ENCODE measurements at places on chromosomes 16 and 17.

- DNase-seq: no peak
Observed at GRCh38 chr17:81578561-81579225, 26.5 kb upstream of the FAAP100 start.

DNA sequence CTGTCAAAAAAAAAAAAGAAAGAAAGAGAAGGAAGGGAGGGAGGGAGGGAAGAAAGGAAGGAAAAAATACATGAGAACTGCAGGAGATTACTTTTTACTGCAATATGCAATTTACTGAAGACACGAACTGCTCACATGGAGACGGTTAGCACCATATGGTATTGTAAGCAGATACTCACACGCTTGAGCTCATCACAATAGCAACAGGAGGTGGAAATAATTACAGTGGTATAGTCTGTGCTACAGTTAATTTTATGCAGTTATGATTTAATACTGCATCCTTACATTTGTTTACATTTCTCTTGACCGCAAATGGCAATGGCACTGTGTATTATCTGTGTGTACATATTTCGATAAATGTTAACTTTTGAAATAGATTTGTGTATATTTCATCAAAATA lies 21.4 kb upstream of the SLC46A1 start:
- no peak for DNase-seq

DNA sequence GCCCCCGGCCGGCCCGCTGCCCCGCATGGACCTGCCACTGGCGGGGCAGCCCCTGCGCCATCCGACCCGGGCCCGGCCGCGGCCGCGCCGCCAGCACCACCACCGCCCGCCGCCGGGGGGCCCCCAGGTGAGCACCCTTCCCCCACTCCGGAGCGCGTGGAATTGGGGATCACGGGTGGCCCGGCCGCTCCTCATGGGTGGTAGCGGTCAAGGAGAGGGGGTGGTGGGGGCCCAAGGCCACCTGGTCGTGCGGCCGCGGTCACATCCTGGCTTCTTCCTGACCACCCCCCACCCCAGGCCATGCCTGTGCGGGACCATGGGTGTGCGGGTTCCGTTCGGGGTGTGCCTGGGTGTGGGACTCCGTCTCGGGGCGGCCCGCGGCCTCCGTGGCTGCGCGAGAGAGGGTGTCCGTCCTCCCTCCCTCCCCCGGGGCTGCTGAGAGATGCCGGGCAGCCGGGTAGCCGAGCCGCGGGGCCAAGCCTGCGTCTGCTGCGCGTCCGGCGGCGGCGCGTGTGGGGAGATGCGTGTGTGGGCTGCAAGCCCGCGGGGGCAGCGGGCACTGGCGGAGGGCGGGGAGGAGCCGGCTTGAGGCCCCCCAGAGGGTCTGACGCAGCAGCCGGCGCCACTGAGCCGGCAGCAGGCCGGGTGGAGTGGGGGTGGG lies 6.8 kb downstream of the ACD start:
- DNase-seq: no peak

GRCh38 chr16:67868290-67868689 lies 4.6 kb upstream of the EDC4 start:
- no peak for DNase-seq

- no peak for DNase-seq
Observed at GRCh38 chr17:41793784-41794539, 7.5 kb upstream of the JUP start.

DNA sequence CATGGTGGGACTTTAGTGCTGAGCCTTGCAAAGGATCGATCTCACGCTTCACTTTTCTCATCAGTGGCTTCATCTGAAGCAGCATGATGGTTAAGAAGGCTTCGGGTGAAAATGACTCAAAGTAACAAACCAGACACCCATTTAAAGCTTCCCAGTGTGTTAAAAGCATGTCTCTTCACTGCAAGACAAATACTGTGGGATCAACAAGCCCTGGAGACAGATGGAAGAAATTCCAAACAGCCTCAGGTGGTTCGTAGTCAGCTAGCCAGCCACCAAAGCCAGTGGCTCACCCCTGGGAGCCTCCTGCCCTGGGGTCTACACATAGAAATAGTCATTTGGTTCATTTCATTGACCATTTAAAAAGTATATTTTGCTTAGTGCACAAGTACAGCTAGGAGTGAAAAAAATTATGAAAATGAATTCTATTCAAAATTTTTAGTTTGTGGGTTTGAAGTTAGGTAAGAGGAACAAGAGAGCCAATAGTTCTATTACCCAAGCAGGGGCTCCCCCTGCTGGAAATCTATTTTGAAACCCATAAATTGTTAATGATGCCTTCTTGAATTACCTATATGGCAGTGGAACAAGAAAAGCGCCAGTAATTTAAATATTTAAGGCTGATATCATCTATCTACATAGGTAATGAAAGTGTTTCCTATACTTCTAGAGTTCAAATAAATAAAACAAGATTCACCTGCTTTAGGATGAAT lies 51.6 kb downstream of the PMP22 start:
- no peak for DNase-seq

DNA sequence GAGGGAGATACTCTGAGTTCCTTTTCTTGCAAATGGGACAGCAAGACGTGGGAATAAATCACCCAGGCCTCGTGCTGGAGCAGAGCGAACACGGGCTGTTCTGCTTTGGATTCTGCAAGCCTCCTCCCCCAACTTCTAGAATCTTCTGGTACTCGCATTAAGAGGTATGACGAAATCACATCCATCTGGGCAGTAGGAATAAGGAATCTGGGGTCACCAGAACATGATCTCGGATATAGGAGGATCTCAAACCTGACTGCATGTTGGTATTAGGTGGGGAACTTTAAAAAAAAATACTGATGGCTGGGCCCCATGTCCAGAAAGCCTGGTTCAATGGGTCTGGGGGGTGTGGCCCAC lies 49.8 kb upstream of the USP7 start:
- DNase-seq: no peak

- no peak for DNase-seq
Observed at GRCh38 chr17:27597783-27598320, 33.1 kb upstream of the LGALS9 start.

GRCh38 chr17:11944587-11944986 lies 52.7 kb downstream of the ZNF18 start:
- DNase-seq: no peak

DNA sequence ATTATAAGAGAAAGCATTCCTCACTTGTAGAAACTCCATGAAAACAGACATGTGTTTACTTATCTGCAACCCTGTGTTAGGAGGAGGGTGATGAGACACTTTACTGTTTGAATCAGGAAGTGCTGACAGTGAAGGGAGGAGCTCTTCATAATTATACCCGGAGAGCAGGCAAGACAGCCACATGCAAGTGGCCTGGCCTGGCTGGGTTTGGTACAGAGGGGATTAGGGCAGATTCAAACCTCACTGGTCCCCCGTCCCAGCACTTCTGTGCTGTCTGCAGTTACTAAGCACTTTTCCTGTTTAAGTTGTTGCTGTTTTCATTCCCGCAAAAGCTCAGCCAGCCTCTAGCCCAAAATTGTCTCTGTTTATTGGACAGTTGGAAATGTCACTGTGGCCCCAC lies 78.5 kb downstream of the WWOX start:
- DNase-seq: no peak

DNA sequence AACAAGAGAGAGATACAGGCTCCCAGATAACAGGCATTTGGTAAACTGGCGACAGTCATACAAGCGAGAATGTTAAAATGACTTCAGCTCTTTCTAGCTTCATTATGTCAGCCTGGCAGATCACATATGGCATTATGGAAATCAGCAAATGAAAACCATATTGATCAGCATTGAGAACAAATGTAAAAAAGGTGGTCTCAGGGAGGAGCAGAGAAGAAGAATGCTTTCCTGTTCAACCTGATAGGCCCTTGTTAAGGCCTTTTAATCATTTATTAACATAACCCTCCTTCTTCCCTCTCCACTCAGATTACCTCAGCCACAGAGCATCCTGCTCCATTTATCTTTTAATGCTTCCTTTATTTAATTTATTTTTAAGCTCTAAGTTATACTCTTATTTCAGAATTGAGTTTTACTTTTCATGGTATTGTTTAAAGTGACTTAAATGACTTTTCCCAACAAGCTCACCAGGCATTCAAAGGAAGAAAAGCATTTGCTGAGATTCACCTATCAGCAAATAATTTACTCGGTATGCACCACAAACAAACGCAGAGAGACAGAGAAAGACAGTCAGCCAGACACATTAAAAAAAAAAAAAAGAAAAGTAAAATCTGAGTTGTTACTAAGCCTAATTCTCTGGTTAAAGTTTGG lies 243.9 kb upstream of the TBX2 start:
- no peak for DNase-seq

- DNase-seq: no peak
Observed at GRCh38 chr17:78329263-78330059, 30.4 kb downstream of the SOCS3 start.

DNA sequence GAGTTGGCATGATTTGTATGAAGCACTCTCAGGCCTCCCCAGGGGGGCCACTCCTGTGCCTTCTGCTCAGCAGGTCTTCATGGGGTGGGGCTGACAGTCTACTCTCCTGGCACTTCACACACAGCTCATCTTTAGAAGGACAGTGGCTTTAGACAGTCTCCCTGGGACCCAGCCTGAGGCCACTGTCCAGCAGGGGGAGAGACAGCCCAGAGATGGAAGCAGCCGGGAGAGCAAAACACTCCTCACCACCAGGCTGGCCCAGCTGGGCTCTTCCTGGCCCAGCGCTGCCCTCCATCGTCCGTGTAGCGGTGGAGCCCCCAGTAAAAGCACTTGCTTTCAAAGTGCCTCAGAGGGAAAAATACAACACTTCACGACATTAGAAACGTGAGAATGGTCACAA lies 62.0 kb upstream of the CRHR1 start:
- DNase-seq: peak; percentile 48

- no peak for DNase-seq
Observed at GRCh38 chr17:4854111-4854681, 21.1 kb downstream of the MINK1 start.

DNA sequence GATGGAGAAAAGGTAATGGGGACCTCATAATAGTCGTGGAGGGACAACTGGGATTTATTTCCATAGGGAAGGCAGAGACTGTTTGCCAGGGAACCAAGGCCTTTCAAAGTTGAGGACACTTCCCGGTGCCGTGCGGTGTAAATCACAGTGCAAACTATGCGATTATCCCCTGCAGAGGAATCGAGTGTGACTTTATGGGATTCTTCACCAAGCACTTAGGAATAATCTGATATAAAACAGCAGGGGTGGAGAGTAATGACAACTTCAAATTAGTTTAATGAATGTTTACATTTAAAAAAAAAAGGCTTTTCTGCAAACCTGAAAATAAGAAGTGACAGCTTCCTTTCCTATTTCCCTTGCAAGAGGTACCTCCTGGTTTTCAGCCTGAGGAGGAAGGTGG lies 538.2 kb downstream of the MAF start:
- DNase-seq: no peak

Measured in iPS DF 6.9 (cell line).